Activated T-cell treated with anti-CD3 and anti-CD28 coated beads, Interleukin-2, amount 50 U/mL, for 72 hours (primary cell): ENCODE measurements at places on chromosomes 6 and 20.

GRCh38 chr6:44527181-44527580 is 139.7 kb downstream of the CDC5L start:
- peak; percentile 20 for DNase-seq

DNA sequence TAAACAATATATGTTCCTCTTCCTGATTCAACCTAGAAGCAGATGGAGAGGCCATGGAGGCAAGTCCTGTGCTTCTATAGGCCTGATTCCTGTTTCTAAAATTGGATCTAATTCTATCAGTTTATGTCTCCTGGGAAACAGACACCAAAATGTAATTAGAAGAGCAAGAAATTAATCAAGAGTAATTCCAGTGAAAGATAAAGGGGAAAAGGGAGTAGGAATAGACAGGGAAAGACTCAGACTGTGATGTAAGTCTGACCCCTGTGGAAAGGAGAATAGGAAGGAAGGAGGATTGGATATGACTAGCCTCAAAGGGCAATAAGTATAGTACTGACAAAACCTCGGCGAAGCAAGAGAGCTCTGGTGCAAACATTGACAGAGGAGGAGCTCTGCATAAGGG is 33.9 kb upstream of the FBXO30 start:
- DNase-seq = no peak

DNA sequence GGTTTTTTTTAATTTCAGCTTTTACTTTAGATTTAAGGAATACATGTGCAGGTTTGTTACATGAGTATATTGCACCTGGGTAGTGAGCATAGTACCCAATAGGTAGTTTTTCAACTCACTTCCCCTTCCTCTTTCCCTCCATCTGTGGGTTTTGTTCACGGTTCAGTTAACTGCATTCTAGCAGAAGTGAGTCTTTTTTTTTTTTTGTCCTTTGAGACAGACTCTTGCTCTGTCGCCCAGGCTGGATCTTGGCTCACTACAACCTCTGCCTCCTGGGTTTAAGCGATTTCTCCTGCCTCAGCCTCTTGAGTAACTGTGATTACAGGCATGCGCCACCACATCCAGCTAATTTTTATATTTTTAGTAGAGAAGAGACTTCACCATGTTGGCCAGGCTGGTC is 8.7 kb downstream of the UBR2 start:
- no peak for DNase-seq

GRCh38 chr6:122268394-122268793 is 131.1 kb upstream of the HSF2 start:
- DNase-seq = no peak

DNA sequence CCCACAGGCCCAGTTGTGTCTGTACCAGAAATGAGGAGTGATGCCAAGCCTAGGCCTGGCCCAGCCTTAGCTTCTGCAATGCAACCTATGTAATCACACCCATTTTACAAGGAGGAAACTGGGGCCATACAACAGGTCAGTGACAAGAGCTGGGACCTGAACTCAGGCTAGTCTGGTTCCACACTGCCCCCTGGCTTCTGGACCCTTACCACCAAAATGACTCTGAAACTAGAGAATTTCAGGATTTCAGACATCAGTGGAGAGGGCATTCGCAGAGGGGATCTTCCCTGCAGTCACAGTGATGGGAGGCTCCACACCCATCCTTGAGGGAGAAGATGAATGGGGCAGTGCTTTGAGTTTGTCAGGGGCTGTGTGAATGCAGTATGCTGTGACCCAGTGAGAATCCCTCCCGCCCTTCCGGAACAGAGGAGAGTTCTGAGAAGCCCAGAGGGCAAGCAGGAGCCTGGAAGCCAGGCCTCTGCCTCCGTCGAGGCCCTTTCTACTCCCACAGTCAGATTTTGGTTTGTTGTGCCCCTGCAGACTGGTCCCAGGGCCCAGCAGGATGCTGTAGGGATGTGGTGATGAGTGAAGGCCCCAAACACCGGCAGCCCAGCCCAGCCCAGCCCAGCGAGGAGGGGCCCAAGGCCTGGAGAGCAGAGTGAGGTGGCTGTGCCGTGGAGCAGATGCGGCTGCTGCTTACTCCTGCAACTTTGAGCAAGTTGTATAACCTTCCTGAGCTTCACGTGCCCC is 48.1 kb upstream of the MYL9 start:
- DNase-seq = no peak

DNA sequence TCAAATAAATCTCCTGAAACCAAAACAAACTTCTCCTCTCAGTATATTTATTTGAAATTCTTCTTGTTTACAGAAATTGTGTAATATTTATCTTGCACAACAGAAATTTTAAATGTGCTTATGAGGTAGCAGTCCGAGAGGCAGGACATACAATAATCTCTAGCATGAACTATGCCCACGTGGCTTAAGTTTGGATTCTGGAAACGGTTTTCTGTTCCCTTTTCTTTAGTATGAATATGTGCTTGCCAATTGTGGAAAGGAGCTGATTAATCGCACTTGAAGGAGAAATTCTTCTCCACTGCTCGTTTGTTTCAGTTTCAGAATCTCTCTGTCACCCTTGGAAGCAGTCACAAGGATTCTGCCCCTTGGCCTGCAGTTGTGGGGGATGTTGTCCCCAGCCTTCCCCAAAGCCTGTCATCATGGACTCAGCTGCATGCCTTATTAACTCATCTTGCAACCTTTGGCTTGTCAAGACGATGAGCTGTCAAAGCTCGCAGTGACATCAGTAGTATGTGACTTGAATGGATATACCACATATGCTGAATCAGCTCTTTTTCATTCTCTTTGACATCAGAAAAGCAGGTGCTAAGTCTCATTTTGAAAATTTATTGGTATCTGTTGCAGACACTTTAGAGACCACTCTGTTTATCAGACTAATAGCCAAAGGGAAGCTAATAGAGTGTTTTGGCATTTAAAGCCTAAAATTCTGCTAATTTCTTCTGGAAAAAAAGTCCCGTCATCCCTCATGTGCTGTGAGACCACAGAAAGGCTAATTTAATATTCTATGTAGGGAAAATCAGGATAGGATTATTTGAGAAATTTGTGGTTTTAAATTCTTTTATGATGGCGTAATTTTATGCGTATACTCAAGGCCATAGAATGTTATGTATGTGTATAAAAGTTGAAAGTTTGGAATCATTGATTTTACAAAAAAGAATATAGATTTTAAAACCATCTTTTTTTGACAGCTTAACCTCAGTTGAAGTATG is 186.8 kb downstream of the ARID1B start:
- DNase-seq = peak; percentile 68

GRCh38 chr6:1179571-1180459 is 132.1 kb upstream of the FOXQ1 start:
- no peak for DNase-seq

DNA sequence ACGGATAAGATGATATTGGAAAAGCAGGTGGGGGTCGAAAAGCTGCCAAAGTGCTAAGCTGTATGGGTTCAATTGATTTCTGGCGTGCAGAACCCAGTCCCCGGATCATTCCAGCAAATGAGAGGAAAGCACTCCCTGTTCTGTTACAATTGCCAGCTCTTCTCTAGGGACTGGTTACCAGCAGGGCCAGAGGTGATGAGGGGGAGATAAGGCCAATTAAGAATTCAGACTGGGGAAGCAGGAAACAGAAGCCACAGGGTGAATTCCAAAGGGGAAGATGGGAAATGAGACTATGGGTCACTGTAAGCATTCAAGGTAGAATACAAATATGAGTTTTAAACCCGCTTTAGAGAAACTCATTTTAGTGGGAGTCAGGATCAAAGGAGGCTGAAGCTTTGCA is 349.4 kb upstream of the MAP3K7 start:
- DNase-seq = no peak

- peak; percentile 55 for DNase-seq
Observed at GRCh38 chr20:63955281-63955826, 862 bp downstream of the UCKL1 start.

- no peak for DNase-seq
Observed at GRCh38 chr6:25052181-25052580, 116.4 kb upstream of the RIPOR2 start.

DNA sequence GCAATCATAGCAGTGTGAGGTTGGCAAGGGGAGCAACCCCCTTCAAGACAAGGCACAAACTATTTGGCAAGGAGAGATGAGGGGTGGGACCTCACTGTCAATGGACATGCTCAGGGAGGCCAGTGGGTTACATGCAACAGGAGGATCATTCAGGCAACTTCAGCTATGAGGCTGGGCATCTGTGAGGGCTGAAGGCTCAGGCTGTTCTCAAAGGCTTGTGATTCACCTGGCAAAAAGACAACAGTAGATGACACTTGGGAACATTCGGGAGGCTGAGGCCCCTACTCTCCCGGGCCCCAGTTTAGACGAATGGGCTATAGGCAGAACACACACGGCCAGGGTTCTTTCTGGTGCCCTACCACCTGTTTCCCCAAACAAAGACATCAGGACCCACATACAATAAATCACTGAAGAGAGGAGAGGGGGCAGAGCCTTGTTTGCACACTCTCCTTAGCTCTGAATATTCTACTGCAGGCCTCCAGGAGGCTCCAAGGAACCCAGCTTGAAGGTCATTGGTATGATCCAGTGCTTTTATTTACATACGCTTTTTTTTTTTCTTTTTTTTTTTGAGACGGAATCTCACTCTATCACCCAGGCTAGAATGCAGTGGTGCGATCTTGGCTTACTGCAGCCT is 7.9 kb downstream of the TUBB start:
- DNase-seq = no peak
